Osteocyte (in vitro differentiated cells): ENCODE measurements at places on chromosomes 12 and 14. TPM values are rescaled to one million over a fixed set of nuclear protein-coding genes. Genes with fewer than 3 reads are reported as not detected.

DNA sequence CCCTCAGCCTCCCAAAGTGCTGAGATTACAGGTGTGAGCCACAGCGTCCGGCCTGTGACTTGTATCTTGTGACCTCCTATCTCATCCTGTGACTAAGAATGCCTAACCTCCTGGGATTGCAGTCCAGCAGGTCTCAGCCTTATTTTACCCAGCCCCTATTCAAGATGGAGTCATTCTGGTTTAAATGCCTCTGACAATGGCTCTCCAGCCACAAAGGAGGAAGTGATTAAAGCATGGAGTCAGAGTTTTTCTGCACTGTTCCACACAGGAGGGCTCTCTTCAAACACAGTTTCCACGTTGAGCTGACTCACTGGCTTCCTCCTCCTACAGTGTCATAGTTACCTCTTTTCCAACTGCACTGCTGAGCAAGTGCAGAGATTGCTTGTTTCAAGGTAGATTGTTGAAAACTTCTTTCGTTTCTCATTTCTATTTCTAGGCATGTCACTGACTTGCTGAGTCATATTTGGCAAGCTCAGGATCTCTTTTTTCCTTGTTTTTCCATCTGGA is 383.8 kb downstream of the PCNX1 start:
- H3K27ac ChIP-seq = no peak overlapping the region
- no peak for DNase-seq
- H3K27me3 ChIP-seq = peaks cover 11% of the 10 kb centered on the region
- no peaks in the 10 kb centered on the region for H3K36me3 ChIP-seq
- H3K4me3 ChIP-seq = no peak overlapping the region

DNA sequence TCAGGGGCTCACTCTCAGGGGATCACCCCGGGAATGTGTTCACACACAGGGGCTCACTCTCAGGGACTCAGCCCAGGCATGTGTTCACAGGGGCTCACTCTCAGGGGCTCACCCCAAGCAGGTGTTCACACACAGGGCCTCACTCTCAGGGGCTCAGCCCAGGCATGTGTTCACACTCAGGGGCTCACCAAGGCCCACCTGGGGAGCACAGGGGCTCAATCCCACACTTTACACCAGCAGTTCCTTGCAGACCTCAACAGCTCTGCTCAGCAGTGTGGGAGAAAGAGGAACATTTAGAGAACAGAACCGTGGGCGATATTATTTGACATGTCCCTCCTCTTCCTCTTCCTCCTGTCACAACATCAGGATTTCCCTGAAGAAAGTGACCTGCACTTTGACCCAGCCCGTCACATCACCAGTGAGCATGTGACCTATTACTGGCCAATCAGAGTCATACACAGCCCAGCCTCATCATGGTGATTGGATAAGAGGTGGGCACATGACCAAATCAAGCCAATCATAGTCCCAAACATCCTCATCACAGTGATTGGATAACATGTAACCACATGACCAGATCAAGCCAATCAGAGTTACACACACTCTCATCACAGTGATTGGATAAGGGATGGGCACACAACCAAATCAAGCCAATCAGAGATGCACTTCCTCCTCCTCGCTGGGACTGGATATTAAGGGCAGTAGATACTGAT is 359.4 kb upstream of the SFSWAP start:
- H3K4me3 ChIP-seq = no peak overlapping the region
- H3K27ac ChIP-seq = no peak overlapping the region
- H3K36me3 ChIP-seq = no peaks in the 10 kb centered on the region
- peaks cover 12% of the 10 kb centered on the region for H3K4me1 ChIP-seq

DNA sequence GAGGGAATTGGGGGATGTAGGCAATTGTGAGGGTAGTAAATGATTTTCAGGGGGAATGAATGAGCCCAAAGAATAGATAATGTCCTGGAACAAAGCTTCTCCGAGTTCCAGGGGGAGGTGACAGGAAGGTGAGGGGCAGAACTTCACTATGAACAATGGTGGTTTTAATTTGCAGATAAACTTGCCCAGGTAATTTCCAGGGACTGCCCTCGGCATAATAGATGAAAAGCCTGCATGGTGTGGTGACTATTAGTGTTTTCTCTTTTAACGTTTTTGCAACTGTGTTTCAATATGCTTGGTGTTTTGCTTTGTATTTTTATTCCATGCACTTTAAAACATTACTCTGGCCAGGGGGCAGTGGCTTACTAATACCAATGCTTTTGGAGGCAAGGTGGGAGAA is 325.2 kb upstream of the RGS6 start:
- DNase-seq = no peak
- no peak overlapping the region for H3K27ac ChIP-seq
- peaks cover 3% of the 10 kb centered on the region for H3K36me3 ChIP-seq
- no peak overlapping the region for H3K4me3 ChIP-seq
- H3K27me3 ChIP-seq = no peaks in the 10 kb centered on the region

Gene RAN
- 471 and 474 TPM in 2 replicates for total RNA-seq

Gene SERPINA5
- 0.16 TPM in 1 of 2 replicates, not detected in the other for total RNA-seq
